ENCODE measurements at places on chromosomes 3 and 15. TPM values are rescaled to one million over a fixed set of nuclear protein-coding genes. Genes with fewer than 3 reads are reported as not detected.

DNA sequence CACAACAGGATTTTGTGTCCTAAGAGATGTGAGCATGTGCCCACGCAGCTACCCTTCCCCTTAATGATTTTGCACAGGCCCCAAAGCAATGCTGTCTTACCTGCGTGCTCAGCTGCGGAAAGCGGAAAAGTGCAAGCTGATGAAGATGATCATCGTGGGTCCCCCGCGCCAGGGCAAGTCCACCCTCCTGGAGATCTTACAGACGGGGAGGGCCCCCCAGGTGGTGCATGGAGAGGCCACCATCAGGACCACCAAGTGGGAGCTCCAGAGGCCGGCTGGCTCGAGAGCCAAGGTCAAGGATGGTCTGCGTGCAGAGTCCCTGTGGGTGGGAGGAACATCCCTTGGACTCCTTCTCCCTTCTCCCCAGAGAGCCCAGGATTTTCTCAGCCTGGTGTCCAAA is 103.1 kb downstream of the LRRK1 start:
- H3K36me3 ChIP-seq = peaks cover 5% of the 10 kb centered on the region
- no peaks in the 10 kb centered on the region for H3K4me1 ChIP-seq
- H3K27me3 ChIP-seq = no peaks in the 10 kb centered on the region
- H3K27ac ChIP-seq = no peak overlapping the region

DNA sequence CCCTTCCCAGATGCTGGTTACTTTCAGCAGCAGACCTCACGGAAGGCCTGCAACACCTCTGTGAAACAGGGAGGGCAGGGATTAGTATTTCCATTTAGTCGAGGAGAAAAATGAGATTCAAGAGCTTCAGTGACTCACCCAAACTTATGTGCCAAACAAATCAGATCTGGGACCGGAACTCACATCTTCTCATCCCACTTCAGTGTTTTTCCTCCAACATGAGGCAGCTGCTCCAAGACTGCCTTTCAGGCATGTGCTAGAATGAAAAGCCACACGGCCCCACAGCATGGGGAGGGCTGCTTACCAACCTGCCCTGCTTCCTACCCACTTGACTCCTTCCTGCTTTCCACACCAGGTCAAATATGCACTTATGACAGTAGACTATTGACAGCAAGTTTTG is 129.4 kb upstream of the SLC24A5 start:
- H3K4me1 ChIP-seq = peaks cover 8% of the 10 kb centered on the region
- H3K36me3 ChIP-seq = no peaks in the 10 kb centered on the region
- no peak overlapping the region for H3K4me3 ChIP-seq

- no peaks in the 10 kb centered on the region for H3K27me3 ChIP-seq
- H3K4me3 ChIP-seq = no peak overlapping the region
- no peak for DNase-seq
- no peaks in the 10 kb centered on the region for H3K36me3 ChIP-seq
These were observed 472.9 kb upstream of the CBLB start for GRCh38 chr3:106341586-106342162.

- DNase-seq = peak; percentile 56
- no peak overlapping the region for H3K4me3 ChIP-seq
- no peaks in the 10 kb centered on the region for H3K36me3 ChIP-seq
- no peaks in the 10 kb centered on the region for H3K27me3 ChIP-seq
- no peaks in the 10 kb centered on the region for H3K4me1 ChIP-seq
- no peak overlapping the region for H3K27ac ChIP-seq
These were observed 152.7 kb downstream of the IL20RB start for GRCh38 chr3:137110392-137110996.

DNA sequence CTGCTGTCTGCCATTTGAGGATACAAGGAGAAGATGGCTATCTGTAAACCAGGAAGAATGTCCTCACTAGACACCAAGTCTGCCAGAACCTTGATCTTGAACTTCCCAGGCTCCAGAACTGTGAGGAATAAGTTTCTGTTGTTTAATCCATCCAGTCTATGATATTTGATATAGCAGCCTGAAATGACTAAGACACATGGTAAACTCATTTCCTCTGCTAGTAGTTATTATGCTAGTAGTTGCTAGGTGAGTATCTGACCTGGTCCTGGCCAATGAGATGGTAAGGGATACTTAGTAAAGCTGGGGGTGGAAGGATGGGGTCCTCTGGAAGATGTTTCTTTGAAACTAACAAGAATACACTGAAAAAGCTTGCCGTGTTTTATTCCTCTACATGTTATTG is 280.7 kb upstream of the ARHGEF26 start:
- H3K4me1 ChIP-seq = no peaks in the 10 kb centered on the region
- H3K4me3 ChIP-seq = no peak overlapping the region
- H3K27me3 ChIP-seq = no peaks in the 10 kb centered on the region

DNA sequence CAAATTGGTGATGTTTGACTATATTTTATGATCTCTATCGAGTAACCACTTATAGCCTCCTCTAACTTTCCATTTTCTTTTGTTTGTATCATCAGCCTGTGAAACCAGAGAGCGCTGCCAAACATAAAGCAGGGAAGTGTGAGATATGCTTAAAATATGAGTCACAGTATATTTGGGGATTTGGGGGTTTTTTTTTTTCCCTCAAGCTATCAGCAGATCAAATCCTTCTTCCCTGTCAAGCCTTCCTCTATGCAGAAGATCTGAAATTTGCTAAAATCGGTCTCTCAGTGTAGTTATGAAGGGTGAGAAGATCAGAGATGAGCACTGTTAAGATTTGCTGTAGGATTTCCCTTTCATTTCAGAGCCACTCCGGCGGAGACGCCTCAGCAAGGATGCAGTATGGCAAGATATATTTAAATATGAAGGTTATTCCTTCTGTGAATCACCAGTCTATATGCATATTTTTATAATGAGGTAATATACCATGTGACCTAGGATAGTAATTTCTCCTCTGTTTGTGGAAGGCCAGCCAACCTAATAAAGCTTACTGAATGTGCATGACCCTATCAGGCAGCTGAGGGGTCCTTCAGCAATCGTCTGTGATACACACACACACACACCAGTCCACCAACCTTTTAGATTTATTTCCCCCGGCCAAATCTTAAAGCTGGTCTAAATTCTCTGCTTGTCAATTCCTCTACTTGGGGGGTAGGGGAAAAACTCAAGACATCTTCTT is 474.1 kb downstream of the FOXP1 start:
- peak overlapping the region; percentile 31 for H3K4me3 ChIP-seq
- no peaks in the 10 kb centered on the region for H3K27me3 ChIP-seq
- no peak for DNase-seq
- H3K27ac ChIP-seq = peak overlapping the region; percentile 95
- H3K4me1 ChIP-seq = peaks cover 30% of the 10 kb centered on the region
- peaks cover 11% of the 10 kb centered on the region for H3K36me3 ChIP-seq

DNA sequence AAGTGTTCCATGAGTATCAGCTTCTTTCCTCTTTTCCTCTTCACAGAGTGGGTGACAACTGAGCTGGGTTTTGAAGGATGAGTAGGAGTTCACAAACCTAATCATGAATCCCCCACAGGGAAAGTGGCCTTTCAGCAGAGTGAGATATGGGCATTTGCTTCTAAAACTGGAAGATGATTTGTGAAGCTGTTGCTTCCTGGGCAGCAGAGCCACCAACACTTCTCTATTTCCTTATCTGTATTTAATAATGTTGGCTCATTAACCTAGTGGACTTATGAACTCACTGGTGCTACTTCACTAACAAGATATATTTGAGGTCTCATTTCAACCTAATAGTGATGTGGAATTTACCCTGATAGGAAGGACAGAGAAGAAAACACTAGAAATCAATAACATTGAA is 152.8 kb downstream of the SYNPR start:
- H3K4me1 ChIP-seq = peaks cover 2% of the 10 kb centered on the region
- no peaks in the 10 kb centered on the region for H3K36me3 ChIP-seq
- DNase-seq = no peak
- no peak overlapping the region for H3K4me3 ChIP-seq
- no peak overlapping the region for H3K27ac ChIP-seq

DNA sequence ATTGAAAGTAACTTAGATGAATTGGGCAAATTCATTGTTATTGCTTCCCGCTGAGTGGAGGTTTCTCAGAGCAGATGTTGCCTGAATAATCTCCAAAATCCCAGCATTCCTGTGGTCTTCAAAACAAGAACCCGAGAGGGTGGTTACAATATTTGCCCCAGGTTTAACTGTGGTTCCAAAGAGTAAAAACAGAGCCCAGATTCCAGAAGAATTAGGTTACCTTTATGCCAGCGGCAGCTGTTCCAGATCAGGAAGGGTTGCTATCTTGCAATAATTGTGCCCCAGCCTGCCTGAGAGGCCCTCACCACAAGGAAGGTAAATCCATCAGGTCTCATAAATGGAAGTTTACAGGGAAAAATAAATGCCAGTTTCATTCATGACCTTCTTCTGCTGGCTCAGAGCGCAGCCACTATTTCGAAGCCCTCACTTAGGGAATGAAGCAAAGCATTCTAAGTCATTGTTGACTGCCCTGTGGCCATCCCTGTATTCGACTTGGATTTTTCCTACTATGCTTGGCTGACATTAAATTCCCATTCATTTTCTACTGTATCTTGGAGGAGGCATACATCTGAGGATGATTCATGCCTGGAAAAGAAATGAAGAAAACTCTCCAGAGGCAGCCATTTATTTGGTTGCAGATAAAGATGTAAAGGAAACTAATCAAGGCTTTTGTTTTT is 54.6 kb downstream of the SSUH2 start:
- H3K27me3 ChIP-seq = no peaks in the 10 kb centered on the region
- no peak overlapping the region for H3K27ac ChIP-seq
- no peak overlapping the region for H3K4me3 ChIP-seq
- H3K4me1 ChIP-seq = no peaks in the 10 kb centered on the region
- no peaks in the 10 kb centered on the region for H3K36me3 ChIP-seq
- no peak for DNase-seq

DNA sequence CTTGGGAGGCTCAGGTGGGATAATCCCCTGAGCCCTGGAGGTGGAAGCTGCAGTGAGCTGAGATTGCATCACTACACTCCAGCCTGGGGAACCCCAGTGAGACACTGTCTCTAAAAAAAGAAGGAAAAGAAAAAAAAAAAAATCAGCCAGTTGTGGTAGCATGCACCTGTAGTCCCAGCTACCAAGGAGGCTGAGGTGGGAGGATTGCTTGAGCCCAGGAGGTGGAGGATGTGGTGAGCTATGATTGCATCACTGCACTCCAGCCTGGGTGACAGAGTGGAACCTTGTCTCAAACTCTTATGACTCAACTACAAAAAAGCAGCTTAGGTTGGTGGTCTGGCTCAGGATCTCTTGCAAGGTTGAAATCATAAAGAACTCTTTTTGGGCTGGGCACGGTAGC is 19.3 kb upstream of the GPX1 start:
- H3K4me1 ChIP-seq = no peaks in the 10 kb centered on the region
- H3K36me3 ChIP-seq = peaks cover 7% of the 10 kb centered on the region
- DNase-seq = no peak
- no peak overlapping the region for H3K27ac ChIP-seq
- no peak overlapping the region for H3K4me3 ChIP-seq

ABI3BP gene
- polyA plus RNA-seq = 8.4 TPM

WDR6 gene
- 230 TPM for polyA plus RNA-seq

ACAN gene
- polyA plus RNA-seq = not detected

All from SK-N-SH (cell line).